ENCODE measurements at places on chromosomes 7 and 10.

- DNase-seq = no peak
These were observed 54.5 kb downstream of the PARD3 start for GRCh38 chr10:34760606-34761005.

- no peak for DNase-seq
These were observed 1.3 kb downstream of the NOS3 start for GRCh38 chr7:150992051-150992640.

- no peak for DNase-seq
These were observed 11.8 kb upstream of the COBL start for GRCh38 chr7:51328351-51328801.

DNA sequence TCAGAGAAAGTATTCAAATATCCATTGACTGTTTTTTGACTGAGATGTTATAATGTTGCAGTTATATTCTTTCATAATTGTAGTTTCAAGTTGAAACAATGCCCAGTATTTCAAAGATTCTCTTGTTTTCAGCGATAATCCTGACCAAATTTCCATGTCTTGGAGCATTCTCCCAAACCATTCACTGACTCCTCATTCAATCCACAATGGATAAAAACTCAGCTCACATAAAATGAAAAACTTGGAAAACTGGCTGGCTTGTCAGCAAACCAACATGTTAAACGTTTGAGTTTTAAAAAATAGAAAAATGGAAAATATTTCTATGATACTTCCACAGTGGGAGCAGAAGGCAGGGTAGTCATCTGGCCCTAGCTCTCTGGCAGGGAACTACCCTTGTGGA lies 184.4 kb downstream of the C7orf25 start:
- no peak for DNase-seq

DNA sequence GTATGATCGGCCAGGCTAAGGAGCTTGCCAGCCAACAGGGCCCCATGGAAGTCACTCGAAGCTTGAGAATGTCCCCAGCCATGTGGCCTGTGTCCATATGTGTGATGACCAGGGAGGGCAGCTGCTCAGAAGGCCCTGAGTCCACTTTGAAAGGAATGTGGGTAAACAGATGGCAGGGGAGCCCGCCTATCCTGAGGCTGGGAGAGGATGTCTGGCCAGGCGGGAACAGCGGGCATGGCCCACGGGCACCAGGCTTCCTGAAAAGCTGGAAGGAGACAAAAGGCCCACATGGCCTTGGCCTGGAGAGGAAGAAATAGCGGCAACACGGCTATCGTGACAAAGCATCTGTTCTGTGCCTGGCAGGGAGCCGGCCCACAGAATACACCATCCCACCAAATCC lies 137.9 kb upstream of the PPIF start:
- DNase-seq = no peak

GRCh38 chr10:88881320-88881719 lies 1.3 kb downstream of the STAMBPL1 start:
- no peak for DNase-seq

GRCh38 chr7:4820967-4821471 lies 40.8 kb downstream of the PAPOLB start:
- no peak for DNase-seq

DNA sequence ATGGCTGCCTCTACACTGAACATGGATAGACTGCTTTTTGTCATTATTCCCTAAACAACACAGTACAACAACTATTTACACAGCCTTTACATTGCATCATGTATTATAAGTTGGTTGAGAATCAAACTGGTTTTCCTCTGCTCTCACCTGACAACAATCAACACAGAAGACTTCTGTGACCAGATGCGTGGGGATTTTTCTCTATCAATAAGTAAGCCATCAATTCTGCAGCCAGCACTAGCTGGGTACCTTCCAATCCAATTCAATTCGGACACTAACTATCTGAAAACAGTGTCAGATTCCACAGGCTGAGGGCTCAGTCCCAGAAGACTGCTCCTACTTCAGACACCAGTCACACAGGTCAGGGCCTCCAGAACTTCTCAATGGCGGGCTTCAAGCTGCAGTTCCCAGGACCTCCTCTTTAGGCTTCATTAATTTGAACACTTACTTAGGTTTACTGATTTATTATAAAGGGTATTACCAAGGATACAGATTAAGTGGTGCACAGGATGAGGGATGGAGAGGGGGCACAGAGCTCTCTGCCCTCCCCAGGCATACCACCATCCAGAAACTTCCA lies 36.4 kb upstream of the ASL start:
- DNase-seq = no peak

- DNase-seq = no peak
These were observed 287.0 kb upstream of the AOAH start for GRCh38 chr7:37011151-37011890.

GRCh38 chr10:119348516-119349240 lies 141.3 kb downstream of the GRK5 start:
- no peak for DNase-seq

DNA sequence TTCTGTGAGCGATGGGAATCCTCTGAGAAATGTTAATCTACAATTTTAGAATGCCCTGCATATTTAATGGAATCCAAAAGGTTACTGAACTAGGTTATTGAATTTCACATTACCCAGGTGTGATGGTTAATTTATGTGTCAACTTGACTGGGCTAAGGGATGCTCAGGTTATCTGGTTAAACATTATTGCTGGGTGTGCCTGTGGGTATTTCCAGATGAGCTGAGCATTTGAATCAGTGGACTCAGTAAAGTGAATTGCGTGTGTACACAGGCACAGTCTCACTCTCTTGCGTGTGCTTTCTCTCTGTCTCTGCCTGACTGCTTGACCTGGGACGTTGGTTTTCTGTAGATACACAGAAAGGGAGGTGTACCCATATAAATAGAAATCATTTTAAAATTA lies 21.7 kb downstream of the RNF32 start:
- DNase-seq = no peak

- DNase-seq = no peak
These were observed 192.5 kb downstream of the ELFN1 start for GRCh38 chr7:1862560-1862959.

DNA sequence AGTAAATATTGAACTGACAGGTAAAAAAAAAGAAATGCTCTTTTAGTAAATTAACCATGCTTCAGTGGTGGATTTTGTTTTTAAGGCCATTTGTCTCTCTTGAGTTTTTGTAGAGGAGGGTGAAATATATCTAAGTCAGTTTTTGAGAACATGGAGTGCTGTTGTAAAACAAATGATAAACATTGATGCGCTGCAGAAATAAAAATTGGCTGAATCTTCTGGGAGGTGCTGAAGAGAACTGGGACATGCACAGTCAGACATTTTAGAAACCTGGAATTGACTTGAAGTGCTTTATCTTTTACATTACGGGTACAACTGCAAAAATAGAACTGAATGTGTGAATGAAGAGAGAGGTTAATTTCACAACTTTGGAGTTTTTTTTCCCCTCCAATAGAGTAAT lies 203.0 kb upstream of the HDAC9 start:
- no peak for DNase-seq

GRCh38 chr10:115295213-115295805 lies 202.1 kb downstream of the ATRNL1 start:
- no peak for DNase-seq

- no peak for DNase-seq
These were observed 27.5 kb upstream of the AMZ1 start for GRCh38 chr7:2660359-2661095.
